Stimulated activated CD4-positive, alpha-beta T cell treated with anti-CD3 and anti-CD28 coated beads, TNF-alpha, amount 100 ng/mL, for 24 hours (primary cell): ENCODE measurements at places on chromosomes 12 and 14.

GRCh38 chr12:122992386-122992785 is 11.9 kb downstream of the ARL6IP4 start:
- DNase-seq = no peak

GRCh38 chr12:53306826-53307225 is 7.3 kb downstream of the MYG1 start:
- DNase-seq = no peak

DNA sequence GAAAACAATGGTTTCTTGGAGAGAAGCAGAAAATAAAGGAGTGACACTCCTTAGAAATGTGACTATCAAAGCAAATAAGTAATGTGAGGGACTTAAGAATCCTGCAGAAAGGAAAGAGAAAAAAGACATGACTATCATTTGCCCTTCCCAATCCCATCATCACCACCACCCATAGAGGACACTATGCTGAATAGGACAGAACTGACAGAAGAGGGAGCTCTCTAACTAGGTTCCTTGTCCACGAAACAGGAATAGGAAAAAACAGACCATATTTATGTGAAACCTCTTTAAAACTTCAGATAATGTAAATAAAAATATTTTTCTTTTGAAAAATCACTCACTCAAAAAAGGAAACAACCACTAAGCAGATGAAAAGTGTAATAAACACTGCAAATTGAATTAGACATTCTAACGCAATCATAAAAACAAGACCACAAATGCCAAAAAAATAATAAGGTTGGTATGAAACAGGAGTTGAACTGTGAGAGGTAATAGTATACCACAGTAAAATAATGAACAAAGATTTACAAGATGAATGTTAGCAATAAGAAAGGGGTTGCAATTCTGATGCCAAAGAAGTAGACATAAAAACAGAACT is 24.1 kb downstream of the KLRD1 start:
- no peak for DNase-seq

GRCh38 chr12:67546746-67547145 is 101.8 kb upstream of the DYRK2 start:
- DNase-seq = no peak
